ENCODE measurements at places on chromosomes 5 and 9.

GRCh38 chr5:148653836-148654781, at the start of gene HTR4:
HTR4 (minus strand) TSS chr5:148654527; CDS start chr5:148637014, 17,513 bp downstream.
- no peak for DNase-seq

DNA sequence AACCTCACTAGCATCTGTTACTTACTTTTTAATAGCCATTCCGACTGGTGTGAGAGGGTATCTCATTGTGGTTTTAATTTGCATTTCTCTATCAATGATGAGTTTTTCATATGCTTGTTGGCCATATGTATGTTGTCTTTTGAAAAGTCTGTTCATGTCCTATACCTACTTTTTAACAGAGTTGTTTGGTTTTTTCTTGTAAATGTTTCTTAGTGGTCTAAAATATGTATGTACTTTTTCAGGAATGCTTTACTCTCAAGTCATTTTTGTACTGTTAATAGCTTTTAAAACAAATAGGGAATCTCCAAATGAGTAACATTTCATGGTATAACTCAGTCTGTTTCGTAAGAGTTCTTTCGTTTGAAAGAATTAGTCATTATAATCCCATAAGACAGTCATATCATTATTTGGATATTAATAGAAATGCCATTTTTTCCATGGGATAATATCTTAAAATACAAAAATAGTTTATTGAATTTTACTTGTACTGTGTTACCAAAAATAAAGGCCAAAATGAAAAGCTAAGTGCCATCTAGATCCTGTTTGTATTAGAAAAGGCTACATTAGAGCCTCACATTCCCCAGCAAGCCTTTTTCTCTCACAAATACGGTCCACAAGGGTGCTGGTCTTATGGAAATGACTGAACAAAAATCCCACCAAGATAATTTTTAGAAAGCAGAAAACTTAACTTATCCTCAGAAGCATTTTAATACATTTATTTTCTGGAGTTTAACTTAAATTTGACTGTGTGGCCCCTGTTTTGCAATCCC, 247.7 kb downstream of the PJA2 start:
- DNase-seq: no peak

DNA sequence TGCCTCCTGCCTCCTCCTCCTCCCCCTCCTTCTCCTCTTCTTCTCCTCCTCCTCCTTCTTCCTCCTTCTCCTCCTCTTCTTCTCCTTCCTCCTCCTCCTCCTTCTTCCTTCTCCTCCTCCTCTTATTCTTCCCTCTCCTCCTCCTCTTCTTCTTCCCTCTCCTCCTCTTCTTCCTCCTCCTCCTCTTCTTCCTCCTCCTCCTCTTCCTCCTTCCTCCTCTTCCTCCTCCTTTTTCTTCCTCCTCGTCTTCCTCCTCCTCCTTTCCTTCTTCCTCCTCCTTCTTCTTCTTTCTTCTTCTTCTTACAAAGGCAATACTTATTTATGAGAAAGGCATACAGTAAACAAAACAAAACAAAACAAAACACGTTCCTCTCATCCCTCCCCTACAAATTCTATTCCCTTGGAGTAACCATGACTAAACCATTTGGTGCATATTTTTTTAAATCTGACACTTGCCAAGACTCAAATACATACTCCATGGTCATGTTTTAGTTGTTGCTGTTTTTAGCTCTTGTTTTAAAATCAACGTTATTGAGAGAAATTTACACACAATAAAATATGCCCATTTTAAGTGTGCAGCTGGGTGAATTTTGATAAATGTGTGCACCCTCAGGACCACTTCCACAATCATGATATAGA, 135.6 kb downstream of the FOXD1 start:
- DNase-seq: no peak

DNA sequence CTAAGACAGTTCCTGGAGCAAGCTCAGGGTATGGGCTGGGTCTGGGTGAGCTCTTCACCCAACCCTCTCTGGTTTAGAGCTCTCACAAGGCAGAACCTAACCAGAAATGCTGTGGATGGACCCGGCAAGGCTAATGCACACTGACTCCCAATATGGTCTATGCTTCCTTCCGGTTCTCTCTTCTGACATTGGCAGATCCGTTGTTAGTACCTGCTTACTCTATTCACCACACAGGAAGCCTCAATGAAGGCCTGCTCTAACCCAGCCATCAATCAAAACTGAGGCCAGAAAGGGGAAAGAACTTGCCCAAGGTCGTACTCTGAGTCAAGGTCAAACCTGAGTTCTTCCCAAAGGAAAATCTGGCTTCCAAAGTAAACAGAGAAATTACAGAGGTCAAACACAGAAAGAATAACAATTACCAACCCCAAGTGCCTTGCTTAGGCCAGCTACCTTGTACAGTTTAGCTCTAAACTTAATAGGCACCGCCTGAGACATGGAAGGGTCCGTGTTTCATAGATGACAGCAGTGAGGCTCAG, 46.0 kb upstream of the AKNA start:
- DNase-seq: no peak

DNA sequence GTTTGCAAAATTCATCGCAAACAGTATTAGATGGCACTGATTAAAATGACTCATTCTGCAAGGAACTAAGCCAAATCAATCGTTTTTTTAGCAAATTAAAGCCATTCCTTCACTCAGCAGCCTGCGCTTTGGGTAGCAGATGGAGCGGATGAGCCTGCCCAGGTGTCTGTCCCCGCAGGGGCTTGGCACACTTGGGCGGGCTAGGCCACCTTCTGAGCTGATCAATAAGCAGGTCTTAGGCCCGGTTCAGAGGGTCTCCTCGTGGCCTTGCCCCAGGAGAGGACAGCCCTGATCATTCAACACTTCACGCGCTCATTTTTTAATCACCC, 78.0 kb upstream of the FCN1 start:
- no peak for DNase-seq

DNA sequence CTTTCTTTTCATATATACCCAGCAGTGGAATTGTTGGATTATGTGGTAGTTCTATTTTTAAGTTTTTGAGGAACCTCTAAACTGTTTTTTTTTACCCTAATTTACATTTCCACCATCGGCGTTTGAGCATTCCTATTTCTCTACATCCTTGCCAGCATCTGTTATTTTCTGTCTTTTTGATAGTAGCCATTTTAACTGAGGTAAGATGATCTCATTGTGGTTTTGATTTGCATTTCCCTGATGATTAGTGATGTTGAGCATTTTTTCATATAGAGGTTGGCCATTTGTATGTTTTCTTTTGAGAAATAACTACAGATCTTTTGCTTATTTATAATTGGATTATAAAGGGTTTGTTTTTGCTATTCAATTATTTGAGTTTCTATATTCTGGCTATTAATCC, 71.7 kb upstream of the TNC start:
- no peak for DNase-seq

GRCh38 chr5:118301696-118302095, 686.7 kb downstream of the DTWD2 start:
- DNase-seq: no peak

DNA sequence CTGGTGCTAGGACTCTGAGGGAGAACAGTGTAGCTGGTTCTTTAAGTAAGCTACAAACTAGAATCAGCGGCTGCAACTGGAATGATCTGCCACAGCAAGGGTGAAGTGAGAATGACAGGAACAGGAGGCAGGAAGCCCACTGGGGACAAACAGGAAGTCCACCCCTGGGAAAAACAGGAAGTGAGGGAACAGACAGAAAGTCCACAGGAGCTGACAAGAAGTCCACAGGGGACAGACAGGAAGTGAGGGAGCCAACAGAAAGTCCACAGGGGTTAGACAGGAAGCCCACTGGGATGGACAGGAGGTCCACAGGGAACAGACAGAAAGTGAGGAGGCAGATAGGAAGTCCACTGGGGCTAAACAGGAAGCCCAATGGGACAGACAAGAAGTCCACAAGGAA, 15.5 kb downstream of the ADAMTS16 start:
- DNase-seq: no peak

- peak; percentile 74 for DNase-seq
These were observed 42.9 kb upstream of the AFAP1L1 start for GRCh38 chr5:149228618-149229297.

Data from ACHN (cell line).